ENCODE measurements at places on chromosomes 13 and 19.

DNA sequence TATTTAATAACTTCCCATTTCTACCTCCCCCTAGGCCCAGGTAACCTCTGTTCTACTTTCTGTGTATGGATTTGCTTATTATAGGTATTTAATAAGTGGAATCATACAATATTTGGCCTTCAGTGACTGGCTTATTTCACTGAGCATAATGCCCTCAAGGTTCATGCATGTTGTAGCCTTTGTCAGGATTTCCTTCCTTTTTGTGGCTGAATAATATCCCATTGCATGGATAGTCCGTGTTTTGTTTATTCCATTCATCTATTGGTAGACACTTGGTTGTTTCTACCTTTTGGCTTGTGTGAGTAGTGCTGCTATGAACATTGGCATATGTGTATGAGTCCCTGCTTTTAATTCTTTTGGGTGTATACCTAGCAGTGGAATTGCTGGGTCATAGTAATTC is 9.4 kb downstream of the HNRNPM start:
- no peak for DNase-seq

DNA sequence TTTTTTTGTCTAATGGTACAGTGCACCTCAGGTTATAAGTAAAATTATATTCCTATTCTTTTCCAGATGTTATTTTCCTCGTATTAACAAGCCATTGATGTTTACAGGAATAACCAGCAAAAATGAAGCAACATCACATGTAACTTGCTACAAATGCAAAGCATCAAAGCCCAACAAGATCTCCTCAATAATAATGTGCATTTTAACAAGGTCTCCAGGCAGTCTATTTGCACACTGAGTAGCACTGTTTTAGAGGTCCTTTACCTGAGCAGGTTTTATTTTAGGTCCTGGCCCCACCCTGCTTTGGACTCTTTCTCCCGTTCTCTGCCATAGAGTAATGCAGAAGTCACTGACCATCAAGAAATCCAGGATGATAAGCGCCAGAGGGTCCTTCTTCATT is 298.4 kb downstream of the FGF14 start:
- no peak for DNase-seq

GRCh38 chr19:7674010-7675005 is 2.6 kb upstream of the MCEMP1 start:
- DNase-seq, result no peak

- DNase-seq, result no peak
Measured at GRCh38 chr13:25463496-25463895, 91.7 kb downstream of the ATP8A2 start.

DNA sequence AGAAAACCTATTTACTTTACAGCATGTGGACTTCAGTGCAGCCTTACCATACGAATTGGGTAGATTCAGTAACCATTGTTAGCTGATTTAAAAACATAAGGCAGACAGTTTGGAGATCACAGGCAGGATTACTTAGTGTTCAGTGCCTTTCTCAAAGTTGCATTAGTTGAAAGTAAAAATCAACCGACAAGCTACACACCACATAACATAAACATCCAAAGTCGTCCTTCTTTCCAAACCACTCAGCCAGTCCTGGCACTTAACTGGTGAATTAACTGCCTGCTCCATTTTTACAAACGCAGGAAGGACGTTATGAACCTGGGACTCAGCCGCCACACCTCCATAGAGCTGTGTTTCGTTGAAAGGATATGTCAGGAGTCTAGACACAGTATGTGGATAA is 91.4 kb downstream of the COL4A1 start:
- no peak for DNase-seq

GRCh38 chr13:40668335-40668734 is 1.9 kb upstream of the FOXO1 start:
- no peak for DNase-seq

Data from stimulated activated CD4-positive, alpha-beta T cell treated with anti-CD3 and anti-CD28 coated beads, TNF-alpha, amount 100 ng/mL, for 1 hour (primary cell).